ENCODE measurements at places on chromosomes 1 and 21.

- H3K27me3 ChIP-seq = peaks cover 4% of the 10 kb centered on the region
- peaks cover 42% of the 10 kb centered on the region for H3K36me3 ChIP-seq
- DNase-seq = peak; percentile 52
- peaks cover 55% of the 10 kb centered on the region for H3K4me1 ChIP-seq
These were observed 1.0 kb downstream of the EGLN1 start for GRCh38 chr1:231420959-231421545.

GRCh38 chr1:205440476-205441317, 15.1 kb downstream of the BLACAT1 start:
- H3K27ac ChIP-seq = peak overlapping the region; percentile 93
- peak; percentile 87 for DNase-seq
- H3K4me1 ChIP-seq = peaks cover 26% of the 10 kb centered on the region
- H3K4me3 ChIP-seq = peak overlapping the region; percentile 71
- no peaks in the 10 kb centered on the region for H3K36me3 ChIP-seq

DNA sequence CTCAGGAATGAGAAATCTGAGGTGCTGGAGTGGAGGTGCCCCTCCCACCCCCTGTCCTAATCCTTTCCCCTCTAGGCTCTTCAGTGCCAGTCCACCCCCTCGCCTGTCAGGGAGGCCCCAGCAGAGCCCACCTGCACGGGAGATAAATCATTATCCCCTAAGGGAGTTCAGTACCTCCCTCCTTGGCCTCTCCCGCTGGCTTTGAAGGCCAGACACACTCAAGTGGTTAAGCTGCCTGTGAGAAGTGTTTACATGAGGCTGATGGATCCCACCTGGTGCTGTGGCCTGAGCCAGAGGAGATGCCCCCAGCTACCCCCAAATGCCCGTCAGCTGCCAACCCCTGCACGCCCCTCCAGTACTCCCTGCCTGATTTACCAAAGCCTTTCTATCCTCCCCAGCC, 3.7 kb downstream of the RSPO1 start:
- no peaks in the 10 kb centered on the region for H3K36me3 ChIP-seq
- no peak overlapping the region for H3K4me3 ChIP-seq
- DNase-seq = no peak
- no peak overlapping the region for H3K27ac ChIP-seq

DNA sequence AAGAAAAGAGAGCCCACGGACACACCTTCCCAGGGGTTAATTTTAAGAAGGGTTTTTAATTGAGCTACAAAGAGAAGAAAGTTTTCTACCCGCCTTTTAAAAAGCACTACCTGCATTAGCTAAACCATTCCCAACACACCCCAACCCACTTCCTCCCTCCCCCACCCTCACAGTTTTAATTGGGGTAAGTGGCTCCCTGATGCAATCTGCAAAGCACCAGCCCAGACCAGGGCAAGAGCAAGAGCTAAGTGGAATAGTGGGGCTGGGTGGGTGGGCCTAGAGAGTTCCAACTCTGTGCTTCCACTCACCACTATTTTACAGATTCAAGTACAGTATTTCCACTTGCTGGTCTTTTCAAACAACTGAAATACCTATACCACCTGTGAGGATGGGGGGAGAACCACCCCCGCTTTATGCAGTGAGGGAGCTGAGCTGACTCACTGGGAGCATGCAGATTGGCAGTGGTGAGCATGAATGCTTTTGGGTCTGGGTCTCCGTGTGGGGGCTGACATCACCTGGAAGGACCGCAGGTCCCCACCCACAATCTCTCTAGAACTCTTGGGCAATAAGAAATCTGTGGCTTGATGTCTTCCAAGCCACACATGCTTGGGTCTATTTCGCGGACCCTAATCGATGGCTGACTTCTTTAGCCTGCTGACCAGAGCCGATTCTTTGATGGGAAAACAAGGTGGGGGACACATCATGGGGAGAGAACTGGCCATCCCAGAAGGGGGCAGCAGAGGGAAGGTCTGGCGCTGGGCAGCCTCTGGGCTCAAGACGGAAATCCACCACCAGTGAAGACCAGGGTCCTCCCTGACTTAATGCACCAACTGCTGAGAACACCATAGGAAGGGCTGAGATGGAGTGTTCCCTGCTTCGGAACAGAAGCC, 95.5 kb downstream of the SSBP3 start:
- no peaks in the 10 kb centered on the region for H3K27me3 ChIP-seq
- peaks cover 22% of the 10 kb centered on the region for H3K36me3 ChIP-seq
- peak overlapping the region; percentile 37 for H3K4me3 ChIP-seq
- peak overlapping the region; percentile 77 for H3K27ac ChIP-seq
- no peak for DNase-seq
- H3K4me1 ChIP-seq = peaks cover 60% of the 10 kb centered on the region

DNA sequence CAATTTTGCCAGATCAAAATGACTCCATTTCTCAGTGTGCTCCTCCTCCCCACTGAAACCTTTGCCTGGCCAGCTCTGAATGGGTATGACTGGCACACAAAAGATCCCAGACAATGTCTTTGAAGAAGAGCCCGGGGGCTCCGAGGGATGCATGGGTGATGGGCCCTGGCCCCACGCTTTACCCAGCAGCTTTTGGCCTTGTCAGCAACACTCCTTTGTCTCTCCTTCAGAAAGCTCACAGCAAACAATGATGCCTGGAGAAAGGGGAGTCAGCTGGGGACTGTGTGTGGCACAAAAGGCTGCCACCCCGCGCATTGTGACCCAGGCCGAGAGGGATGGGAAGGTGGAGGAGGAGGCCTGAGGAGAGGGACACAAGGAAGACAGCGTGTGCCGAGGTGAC, 45.9 kb downstream of the PLXNA2 start:
- no peak overlapping the region for H3K4me3 ChIP-seq
- no peak for DNase-seq
- no peaks in the 10 kb centered on the region for H3K4me1 ChIP-seq
- peaks cover 4% of the 10 kb centered on the region for H3K27me3 ChIP-seq
- no peaks in the 10 kb centered on the region for H3K36me3 ChIP-seq

DNA sequence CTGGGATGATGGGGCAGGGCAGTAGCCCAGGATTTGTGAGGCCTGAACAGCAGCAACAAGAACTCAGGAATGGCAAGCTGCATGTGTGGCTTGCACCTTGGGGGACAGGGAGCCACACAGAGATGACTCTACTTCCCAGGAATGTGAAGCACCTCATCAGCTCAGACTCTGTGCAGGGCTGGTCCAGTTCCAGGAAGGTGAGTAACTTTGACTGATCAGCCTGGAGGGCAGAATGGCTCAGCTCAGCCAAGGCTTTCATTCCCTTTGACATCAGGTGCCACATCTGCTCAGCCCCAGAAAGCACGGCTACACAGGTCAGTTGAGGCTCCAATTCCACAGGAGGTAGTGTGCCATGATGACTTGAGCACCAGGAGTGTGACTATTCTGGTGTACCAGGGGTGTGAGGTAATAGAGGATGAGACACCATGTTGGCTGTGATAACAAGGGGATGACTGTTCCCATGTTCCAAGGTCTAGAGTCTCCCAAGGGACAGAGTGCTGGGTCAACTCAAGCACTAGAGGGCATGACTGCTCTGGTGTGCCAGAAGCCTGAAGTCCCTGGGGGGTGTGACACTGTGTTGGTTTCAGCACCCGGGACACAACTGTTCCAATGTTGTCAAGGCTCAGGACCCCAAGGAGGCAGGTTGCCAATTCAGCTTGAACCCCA, 625.8 kb upstream of the ADGRL2 start:
- H3K4me1 ChIP-seq = no peaks in the 10 kb centered on the region
- H3K27ac ChIP-seq = no peak overlapping the region
- H3K4me3 ChIP-seq = no peak overlapping the region
- no peak for DNase-seq
- H3K27me3 ChIP-seq = no peaks in the 10 kb centered on the region

DNA sequence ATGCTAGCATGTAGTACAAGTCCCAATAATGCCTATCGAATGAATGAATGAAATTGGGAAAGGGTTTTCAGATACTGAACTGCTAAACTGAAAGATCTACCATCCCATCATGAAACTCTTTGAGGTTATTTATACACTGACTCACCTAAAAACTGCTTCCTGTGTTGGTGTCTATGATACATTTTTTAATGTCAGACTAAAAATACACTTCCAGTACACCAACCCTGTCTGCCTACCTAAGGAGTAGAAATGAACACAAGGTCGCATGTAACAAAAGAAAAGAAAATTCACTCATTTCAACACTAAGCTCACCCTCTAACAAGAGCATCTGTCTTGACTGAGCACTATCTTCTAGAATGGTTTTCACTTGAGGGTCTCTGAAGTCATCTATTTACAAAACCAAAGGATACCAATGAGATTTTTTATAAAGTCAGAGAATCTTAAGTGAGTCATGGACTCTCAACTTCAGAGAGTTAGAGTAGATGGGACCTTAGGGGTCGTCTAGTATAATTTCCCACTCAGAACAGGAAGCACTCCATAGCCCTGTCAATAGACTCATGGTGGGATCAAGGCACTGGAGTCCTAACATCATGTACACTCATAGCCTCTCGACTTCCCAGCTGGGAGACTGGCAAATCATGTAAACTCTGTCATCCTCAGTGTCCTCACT, 53.4 kb downstream of the WLS start:
- no peak overlapping the region for H3K4me3 ChIP-seq
- no peak for DNase-seq
- H3K27me3 ChIP-seq = no peaks in the 10 kb centered on the region
- H3K4me1 ChIP-seq = no peaks in the 10 kb centered on the region
- no peaks in the 10 kb centered on the region for H3K36me3 ChIP-seq

GRCh38 chr1:116498789-116499628, 71.8 kb downstream of the CD58 start:
- no peaks in the 10 kb centered on the region for H3K27me3 ChIP-seq
- H3K36me3 ChIP-seq = peaks cover 13% of the 10 kb centered on the region
- peaks cover 59% of the 10 kb centered on the region for H3K4me1 ChIP-seq
- peak; percentile 65 for DNase-seq
- H3K27ac ChIP-seq = no peak overlapping the region

- no peak overlapping the region for H3K27ac ChIP-seq
- H3K36me3 ChIP-seq = no peaks in the 10 kb centered on the region
- H3K4me1 ChIP-seq = no peaks in the 10 kb centered on the region
- H3K4me3 ChIP-seq = no peak overlapping the region
- H3K27me3 ChIP-seq = no peaks in the 10 kb centered on the region
These were observed 78.4 kb downstream of the SMYD3 start for GRCh38 chr1:246428542-246429308.

GRCh38 chr1:41462680-41463004, 21.8 kb downstream of the EDN2 start:
- DNase-seq = no peak
- H3K4me3 ChIP-seq = no peak overlapping the region
- no peaks in the 10 kb centered on the region for H3K36me3 ChIP-seq
- no peak overlapping the region for H3K27ac ChIP-seq

GRCh38 chr21:45322231-45322959, 34.7 kb upstream of the POFUT2 start:
- peak overlapping the region; percentile 1 for H3K4me3 ChIP-seq
- DNase-seq = peak; percentile 37
- peaks cover 8% of the 10 kb centered on the region for H3K27me3 ChIP-seq
- H3K27ac ChIP-seq = peak overlapping the region; percentile 1
- H3K4me1 ChIP-seq = peaks cover 5% of the 10 kb centered on the region
- H3K36me3 ChIP-seq = no peaks in the 10 kb centered on the region

GRCh38 chr1:36089393-36090121, 865 bp downstream of the ADPRS start:
- peak overlapping the region; percentile 81 for H3K4me3 ChIP-seq
- H3K4me1 ChIP-seq = peaks cover 28% of the 10 kb centered on the region
- peak; percentile 39 for DNase-seq
- peaks cover 28% of the 10 kb centered on the region for H3K27me3 ChIP-seq

- H3K4me1 ChIP-seq = peaks cover 9% of the 10 kb centered on the region
- no peak overlapping the region for H3K4me3 ChIP-seq
- DNase-seq = no peak
- peaks cover 27% of the 10 kb centered on the region for H3K27me3 ChIP-seq
These were observed 57.3 kb upstream of the TMEM51 start for GRCh38 chr1:15096293-15096692.

DNA sequence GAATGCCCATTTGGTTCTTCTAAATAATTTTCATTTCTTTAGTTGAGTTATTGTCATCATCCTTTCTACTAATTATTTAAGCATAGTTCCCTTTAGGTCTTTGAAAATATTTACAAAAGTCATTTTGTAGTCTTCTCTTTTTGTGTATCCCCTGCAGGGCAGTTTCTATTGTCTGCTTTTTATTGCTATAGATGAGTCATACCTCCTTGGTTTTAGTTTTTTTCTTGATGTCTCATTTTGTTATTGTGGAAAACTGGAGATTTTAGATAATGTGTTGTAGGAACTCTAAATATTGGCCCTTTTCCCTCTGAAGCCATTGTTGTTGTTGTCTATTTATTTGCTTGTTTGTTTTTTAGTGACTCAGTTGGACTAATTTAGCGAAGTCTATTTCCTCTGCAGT, 387.9 kb downstream of the NUF2 start:
- no peak overlapping the region for H3K4me3 ChIP-seq
- no peaks in the 10 kb centered on the region for H3K27me3 ChIP-seq
- H3K36me3 ChIP-seq = no peaks in the 10 kb centered on the region
- H3K27ac ChIP-seq = no peak overlapping the region

DNA sequence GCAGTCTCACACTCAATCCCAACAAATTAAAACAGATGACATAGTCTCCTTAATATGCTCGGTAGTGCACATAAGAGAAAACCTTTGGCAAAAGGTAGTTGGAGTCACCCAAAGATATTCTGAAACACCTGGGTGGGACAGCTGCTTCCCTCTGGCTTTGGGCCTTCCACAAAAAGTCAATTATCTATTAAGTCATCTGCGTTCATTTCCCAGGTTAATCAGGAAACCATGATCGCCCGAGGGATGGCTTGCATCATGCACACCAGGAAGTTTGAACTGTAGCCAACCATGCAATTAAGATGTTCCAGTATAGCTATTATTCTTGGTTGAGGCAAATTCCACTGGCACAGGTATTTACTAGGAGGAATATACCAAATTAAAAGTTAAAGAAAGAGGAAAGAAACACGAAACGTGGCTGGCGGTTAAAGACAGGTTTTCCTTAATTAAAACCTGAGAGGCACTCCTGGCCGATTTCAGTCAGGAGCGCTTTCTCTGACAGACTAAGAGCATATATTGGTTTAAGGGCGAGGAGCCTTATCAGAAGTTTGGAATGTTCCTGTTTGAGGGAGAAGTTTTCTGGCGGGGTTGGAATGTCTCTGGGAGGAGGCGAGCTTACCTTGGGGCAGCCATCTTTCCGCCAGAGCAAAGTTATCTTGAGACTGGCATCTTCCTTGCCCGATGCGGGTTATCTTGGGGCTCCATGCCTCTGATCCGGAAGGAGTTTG, 19.9 kb downstream of the CLDN17 start:
- no peaks in the 10 kb centered on the region for H3K27me3 ChIP-seq
- H3K4me1 ChIP-seq = no peaks in the 10 kb centered on the region
- H3K4me3 ChIP-seq = no peak overlapping the region
- no peaks in the 10 kb centered on the region for H3K36me3 ChIP-seq

Data from activated naive CD4-positive, alpha-beta T cell treated with anti-CD3 and anti-CD28 coated beads, Interleukin-2, amount 10 ng/mL, durations not matched to agents 7 days and 5 days (primary cell).